ENCODE measurements at places on chromosomes 6 and 20.

DNA sequence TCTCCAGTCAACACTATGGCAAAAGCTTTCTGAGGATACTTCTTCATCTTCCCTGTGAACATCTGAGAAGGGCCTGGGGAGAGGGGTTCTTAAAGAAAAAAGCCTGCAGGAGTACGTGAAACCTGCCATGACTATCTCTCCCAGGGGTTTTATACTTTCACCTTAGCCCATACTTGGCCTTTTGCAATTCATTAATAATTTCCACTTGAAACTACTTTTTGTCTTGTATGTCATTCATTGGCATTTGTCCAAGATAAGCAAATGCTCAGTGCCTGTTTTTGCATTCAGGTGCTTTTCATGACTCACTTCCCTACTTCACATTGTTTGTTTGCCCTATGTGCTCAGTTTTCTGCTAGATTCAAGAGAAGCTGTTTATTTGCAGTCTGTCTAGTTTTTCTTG, 580.3 kb upstream of the GJE1 start:
- DNase-seq = no peak

DNA sequence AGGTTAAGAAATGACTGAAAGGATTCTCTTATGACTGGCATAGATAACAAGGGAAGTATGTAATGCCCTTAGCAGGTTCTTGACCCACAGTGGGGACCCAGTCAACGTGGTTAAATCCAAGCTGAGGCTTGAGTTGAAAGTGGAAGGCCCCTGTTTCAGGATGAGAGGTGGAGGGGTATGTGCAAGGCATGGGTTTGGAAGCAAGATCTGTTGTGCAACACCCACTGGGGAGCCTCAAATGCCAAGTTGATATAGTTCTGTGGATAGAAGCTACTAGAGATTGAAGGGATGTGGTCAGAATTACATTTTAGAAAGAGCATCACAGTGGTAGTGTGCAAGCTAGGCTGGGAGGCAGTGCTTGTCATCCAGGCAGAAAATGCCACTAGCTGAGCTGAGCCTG, 5.1 kb downstream of the PABPC1L start:
- no peak for DNase-seq

- DNase-seq = no peak
Observed at GRCh38 chr6:163608204-163608644, 193.7 kb downstream of the QKI start.

- DNase-seq = no peak
Observed at GRCh38 chr6:168159506-168159905, 80.5 kb upstream of the FRMD1 start.

DNA sequence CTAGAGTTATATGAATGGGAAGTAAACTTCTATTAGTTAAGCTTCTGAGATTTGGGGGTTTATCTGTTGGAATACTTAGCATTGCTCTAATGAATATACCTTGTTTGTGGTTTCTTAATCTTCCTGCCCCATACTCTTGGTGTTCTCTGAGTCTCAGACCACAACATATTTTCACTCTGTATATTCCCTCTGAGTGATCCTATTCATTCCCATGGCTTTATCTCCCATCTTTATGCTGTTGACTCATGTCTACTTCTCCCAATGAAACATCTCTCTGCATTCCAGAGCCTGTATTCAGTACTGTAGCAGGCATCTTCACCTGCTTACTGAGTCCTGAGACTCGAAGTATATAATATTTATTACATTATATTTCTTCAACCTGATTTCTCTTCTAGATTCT, 283.7 kb upstream of the MAP3K7 start:
- no peak for DNase-seq

DNA sequence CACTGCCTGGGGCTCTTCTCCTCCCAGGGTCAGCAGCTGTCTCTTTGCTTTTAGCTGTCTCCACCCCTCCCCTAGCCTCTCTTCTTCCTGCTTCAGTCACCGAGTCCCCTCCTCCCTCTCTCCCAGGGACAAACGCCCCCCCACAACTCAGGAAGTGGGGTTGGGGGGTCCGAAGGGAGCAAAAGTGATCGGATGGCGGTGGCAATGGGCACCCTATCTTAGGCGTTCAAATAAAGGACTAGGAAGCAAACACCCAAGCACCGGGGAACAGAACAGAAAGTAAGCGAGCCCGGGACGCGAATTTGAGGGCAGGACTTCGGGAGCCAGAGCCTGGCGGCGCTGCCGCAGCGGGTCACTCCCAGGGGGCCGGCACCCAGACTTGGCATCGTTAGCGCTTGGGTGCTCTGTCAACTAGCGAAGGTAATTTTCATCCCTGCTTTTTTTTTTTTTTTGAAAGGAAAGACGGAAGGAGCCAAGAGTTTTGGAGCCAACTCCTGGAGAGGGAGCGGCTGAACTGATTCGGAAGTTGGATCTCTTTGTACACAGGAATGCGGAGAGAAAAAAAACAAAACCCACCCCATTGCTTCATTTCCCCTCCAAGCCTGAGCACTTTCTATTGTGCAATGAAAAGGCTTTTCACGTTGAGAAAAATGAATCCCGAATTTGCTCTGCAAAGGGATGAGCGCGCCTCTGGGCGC, 815 bp upstream of the ITPR3 start:
- peak; percentile 23 for DNase-seq

DNA sequence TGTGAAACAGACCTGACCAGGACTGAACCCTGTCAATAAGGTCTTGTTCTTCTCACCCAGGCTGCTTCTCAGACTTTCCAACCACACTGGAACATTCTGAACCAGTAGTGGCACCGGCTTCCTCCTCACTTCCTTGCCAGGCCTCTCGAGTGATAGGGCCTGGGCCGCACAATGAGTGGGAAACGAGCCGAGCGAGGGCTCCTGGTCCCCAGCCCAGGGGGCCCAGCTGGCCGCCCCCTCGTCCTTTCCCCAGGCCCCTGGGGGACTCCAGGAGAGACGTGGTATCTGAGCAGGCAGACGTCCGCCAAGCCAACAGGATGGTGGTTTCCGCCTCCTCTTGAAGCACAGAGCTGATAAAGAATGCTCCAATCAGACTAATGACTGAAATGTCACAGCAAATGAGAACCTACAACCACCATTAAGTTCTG, 117.9 kb downstream of the GMDS start:
- peak; percentile 50 for DNase-seq

DNA sequence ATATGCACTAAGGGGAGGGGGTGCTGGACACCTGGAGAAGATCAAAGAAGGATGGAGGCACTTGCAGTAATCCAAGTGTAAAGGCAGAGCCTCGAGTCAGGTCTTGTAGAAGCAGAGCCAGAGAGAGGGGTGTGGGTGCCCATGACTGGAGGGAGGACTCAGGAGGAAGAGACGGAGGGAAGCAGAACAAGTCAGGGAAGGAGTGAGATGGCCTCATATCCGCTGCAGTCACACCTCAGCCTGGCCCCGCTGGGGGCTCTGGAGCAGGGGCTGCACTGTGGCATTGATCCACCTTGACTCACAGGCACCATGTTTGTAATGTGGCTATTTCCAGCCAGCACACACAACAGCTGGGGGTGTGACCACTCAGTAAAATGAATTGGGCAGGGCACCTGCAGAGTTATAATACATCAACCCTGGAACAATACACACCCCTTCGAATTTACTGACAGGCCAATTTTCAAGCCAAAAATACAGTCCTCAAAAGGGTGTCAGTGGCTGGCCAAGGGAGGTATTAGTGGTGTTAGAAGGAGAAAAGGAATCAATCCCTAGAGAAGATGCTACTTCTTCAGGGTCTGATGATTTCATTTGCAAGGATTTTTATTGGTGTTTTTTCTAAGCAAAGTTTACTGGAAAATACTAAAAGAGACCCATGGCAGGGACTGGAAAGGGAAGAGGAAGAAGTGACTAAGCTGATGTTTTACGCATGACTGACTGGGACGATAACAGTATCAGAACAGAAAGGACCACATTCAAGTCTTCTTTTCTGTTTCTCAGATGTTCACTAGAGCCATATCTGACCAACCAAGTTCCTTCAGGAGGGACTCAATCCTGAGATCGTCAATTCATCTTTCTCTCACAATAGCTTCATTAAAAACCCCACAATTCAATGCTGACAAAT, 18.9 kb upstream of the NXT1 start:
- no peak for DNase-seq

GRCh38 chr20:53161473-53161872, 189.3 kb downstream of the TSHZ2 start:
- no peak for DNase-seq

DNA sequence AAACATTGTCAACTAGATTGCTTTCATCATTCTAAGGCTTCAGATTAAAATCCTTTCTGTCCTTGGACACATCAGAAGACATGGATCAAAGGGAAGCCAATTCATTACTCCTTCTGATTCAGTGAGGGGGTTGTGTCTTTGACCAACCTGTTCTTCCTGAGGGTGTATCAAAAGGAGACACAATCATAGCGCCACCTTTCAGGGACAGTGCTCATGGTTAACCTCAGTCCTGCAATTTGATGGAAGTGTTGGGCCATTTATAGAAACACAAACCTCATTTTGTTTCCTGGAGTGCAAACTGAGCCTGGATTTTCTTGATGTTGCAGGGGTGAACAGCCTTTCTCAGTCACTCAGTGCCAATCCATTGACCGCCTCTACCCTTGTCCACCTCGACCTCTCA, 163.9 kb upstream of the SCGN start:
- no peak for DNase-seq

- no peak for DNase-seq
Observed at GRCh38 chr6:136613477-136613876, 63.3 kb upstream of the MAP7 start.

DNA sequence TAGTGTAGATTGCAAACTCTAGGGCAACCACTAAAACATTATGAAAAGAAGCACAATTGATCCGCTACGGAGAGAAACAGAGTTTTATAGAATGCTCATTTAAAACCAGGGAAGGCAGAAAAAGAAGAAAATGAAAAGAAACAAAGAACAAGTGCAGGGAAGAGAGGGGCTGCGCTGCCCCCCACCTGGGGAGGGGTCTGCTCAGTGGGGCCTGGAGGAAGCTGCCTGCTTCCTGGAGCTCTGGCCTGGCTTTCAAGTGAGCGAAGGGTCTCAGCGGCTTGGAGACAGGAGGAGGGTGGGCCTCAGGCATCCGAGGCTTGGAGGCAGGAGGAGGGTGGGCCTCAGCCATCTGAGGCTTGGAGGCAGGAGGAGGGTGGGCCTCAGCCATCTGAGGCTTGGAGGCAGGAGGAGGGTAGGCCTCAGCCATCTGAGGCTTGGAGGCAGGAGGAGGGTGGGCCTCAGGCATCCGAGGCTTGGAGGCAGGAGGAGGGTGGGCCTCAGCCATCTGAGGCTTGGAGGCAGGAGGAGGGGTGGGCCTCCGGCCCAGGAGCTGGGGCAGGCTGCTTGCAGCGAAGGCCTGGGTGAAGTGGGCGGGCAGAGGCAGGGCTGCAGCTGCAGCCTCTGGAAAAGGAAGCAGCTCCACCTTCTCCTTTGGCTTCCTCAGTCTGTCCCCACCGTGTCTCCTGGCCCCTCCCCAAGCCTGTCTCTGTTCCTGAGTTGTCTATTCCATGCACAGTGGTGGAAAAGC, 406.3 kb downstream of the TAF4 start:
- no peak for DNase-seq

DNA sequence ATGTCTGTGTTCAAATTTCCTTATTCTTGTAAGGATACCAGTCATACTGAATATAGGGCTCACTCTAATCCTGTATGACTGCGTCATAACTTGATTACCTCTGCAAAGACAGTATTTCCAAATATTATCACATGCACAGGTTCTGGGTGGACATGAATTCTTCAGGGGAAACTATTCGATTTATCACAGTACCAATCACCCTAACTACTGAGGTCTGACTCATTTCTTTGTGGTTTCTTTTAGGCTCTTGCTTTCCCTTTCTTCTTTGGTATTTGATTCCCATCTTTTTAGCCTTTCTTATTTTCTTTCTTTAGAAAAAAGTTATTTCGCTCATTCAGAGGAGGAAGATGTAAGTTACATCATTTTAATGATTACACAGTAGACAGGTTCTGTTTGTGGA, 40.3 kb upstream of the TBX18 start:
- DNase-seq = no peak

DNA sequence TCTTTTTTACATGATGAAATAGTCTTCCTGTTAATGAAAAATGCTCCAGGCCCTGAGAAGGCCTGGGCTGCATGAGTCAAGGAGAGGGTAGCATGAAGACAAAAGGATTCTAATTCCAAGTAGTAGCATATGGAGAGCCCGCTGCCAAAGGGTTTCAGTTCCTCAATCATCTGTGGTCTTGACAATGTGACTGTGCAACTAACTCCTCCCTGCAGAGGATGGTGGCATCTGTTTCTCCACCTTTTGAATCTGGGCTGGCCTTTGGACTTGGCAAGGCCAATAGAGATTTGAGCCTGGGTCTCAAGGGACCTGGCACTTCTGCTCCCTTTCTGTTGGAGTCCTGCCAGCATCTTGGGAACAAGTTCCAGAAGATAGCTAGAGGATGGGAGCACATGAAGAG, 35.1 kb upstream of the ANKEF1 start:
- no peak for DNase-seq

DNA sequence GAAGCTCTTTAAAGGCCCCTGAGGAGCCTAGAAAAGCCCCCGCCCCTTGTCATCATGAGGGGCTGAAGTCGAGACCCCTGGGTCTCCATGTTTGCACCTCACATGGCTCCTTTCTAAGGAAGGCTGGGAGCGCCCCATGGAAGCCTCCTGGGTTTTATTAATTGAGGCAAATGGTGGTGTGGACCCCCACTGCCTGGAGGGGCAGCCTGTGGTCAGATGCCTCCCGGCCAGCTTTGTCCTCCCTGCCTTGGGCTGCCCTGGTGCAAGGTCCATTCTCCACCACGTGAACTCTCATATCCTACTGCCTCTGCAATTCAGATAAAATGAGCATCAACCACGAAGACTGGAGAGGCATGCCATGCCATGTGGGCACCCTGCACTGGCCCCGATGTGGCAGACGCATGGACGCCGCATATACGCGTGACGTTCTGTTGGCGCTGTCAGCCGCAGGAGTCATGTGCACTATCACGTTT, 295.5 kb downstream of the TAF4 start:
- no peak for DNase-seq

DNA sequence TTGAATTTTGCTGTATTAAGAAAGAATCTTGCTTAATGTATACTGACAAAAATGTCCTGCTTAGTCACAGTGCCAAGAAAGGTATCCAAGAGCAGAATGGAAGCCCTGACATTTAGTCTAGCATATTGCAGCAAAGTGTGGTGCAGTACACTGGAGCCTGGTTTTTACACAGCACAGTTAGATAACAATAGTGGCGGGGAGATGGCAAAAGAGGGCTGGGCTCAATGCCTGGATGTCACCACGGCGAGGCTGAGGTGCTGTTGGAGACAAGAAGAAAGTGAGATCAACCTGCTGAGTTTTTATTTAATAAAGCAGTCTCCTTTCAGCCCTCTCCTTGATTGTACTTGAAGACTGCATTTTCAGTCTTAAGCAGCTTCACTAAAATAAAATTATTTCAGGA, 426.0 kb downstream of the LMBRD1 start:
- DNase-seq = no peak

- no peak for DNase-seq
Observed at GRCh38 chr6:139680819-139681218, 306.4 kb upstream of the CITED2 start.

Measured in CD8-positive, alpha-beta memory T cell (primary cell).